Neuronal stem cell (in vitro differentiated cells): ENCODE measurements at places on chromosomes 7 and 10.

DNA sequence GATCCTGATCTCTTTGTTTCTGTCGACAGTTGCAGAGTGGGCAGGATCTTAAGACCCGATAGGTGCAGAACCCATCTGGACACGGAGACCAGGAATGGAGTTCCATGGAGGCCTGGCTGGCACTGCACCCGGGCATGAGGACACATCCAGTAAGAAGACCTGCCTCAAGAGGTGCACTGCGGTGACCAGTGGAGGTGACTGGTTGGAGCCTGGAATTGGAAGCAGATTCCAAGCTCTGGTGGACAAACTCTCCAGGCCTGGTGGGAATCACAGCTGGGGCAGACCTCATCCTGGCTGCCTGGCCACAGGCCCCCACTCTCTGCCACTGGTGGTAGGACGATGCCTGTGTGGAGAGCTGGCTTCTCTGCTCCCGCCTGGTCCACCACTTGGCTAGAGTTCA is 31.0 kb downstream of the ZNF775 start:
- DNase-seq = no peak

GRCh38 chr7:156005202-156005691 is 193.0 kb upstream of the SHH start:
- no peak for DNase-seq

DNA sequence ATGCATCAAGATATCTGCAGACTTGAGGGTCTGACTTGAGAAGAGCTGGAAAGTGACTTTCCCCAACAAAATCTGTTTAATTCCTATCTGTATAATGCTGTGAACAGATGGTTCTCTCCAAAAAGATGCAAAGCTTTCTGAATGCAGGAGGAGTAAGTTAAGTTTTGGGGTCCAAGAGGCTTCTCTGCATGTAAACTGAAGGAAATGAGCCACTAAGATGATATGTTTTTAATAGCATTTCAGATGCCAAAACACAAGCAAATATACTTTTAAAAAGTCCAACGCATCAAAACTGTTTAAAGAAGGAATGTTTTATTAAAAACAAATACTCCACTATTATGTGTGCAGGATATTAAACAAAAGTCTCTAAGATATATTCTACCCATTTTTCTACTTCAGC is 137.0 kb downstream of the STRA8 start:
- DNase-seq = no peak

- DNase-seq = no peak
Measured at GRCh38 chr7:155236386-155236785, 61.3 kb upstream of the INSIG1 start.

- no peak for DNase-seq
Measured at GRCh38 chr10:4868357-4868657, 42.3 kb downstream of the AKR1E2 start.

GRCh38 chr7:152710153-152710442 is 34.2 kb upstream of the XRCC2 start:
- DNase-seq = no peak

DNA sequence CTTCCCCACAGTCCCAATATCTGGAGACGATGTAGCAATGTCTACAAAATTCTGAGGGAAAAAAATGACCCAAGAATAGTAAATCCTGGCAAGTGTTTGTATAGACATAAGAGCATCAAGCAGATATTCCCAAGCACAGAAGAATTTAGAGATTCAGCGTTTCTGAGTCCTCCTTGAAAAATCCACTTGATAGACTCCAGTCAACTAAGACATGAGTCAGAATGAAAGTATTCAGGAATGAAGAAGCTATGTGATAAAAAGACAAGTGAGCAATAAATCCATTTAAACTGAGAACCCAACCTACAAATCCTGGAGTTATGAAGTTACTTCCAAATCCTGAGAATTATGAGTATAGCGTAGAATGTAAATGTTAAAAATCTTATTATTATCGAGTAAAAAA is 86.1 kb upstream of the NPY start:
- no peak for DNase-seq

DNA sequence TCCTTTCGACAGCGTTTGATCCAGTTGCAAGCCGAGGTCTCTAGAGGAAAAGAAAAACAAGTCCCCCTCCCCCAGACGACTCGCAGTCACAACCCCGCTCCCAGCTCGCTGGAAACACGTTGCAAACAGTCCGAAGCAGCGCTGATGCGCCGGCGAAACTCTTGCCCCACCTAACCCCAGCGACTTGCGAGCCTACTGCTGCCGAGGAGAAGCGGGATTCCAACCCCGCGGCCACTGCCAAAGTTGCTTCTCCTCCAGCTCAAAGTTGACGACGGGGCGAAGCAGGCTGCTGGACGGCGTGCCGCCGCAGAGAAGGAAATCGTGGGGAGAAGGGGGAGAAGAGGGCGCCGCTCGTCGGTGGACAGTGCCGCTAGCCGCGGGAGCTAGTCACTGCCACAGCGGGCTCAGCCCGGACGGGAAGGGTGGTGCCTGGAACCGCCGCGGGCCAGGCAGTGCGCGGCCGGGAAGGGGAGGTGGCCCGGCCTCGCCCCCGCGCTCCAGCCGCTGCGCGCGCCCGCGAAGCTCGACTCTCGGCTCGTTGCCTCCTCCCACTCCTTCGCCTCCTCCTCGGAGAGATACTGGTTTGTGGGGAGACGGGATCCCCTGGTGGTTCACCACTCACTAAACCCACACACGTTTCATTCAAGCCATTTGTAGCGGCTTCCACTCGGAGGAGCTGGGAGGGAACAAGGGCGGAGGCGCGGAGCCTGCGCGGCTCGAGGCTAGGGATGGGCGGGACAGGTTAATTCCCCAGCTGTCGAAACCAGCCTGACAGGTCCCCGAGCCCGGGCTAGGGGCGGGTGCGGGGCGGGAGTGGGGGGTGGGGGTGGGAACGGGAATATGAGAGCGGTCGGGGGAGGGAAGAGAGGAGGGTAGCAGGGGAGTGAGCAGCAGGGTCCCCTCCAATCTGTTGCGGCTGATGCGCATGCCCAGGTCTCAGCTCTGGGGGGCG is at the start of gene GPR37:
GPR37 (minus strand) TSS at position 392 of the 952 bp plus-strand sequence. CDS start 816 bp downstream, outside the sequence.
- peak; percentile 70 for DNase-seq

DNA sequence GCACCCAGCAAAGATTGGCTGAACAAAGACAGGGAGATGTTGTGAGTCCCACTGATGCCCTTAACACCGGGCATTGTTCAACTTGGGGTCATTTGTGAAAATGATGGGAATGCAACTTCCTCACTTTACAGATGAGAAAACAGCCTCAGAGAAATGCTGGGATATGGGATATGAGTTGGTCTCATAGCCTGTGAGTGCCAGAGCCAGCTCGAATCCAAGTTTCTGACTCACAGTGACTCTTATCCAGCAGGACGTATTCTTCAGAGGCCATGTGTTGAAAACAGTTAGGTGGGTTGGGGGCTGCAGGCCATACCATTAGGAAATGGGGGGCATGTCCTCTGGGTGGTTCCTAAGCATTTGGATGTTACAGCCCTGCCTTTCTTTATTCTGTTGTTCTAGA is 45.2 kb downstream of the KIAA1217 start:
- DNase-seq = no peak

DNA sequence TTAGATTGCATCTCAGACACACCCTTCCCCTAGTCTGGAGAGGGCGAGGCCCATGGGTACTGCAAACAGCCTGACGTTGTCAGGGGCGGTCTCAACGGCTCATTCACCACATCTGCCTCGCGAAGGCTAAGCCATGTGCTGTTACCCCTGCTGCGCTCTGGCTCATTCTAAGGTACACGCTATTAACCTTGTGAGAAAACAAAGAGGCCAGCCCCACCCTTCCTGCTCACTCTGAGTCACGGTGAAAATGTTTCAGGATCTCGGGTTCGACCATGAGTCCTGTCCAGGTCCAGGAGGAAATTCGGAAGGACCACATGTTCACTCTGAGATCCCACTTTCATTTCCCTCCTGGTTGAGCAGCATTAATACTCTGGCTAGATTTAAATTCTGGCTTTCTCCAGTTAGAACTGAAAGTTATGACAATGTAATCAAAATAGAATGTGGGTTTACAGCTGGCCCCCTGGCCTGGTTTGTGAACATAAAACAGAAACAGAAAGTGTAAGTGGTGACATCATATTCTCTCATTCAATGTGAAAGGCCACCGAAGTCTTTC is 55.2 kb downstream of the EGFR start:
- no peak for DNase-seq

GRCh38 chr10:99869581-99870122 is 87.2 kb downstream of the ABCC2 start:
- no peak for DNase-seq

DNA sequence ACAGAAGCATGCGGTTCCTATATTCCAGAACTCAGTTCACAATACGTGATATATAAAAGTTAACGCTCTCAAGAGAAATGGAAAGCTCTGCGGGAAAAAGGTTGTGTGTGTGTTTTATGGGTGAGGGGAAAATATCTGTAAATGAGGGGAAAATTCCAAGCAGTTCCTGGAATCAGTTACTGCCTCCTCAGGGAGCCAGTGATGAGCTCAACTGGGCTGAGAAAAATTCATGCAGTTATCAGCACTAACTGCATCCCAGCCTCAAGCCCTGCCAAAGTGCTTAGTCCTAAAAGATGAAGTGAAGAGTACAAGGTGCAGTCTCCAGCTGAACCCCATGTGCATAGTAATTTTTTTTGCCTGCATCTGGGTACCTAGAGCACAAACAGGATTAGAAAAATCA is 191.9 kb downstream of the CDK14 start:
- no peak for DNase-seq

GRCh38 chr10:103687172-103687571 is 168.2 kb downstream of the SH3PXD2A start:
- DNase-seq = no peak

- DNase-seq = no peak
Measured at GRCh38 chr7:47345857-47346298, 236.0 kb downstream of the TNS3 start.

DNA sequence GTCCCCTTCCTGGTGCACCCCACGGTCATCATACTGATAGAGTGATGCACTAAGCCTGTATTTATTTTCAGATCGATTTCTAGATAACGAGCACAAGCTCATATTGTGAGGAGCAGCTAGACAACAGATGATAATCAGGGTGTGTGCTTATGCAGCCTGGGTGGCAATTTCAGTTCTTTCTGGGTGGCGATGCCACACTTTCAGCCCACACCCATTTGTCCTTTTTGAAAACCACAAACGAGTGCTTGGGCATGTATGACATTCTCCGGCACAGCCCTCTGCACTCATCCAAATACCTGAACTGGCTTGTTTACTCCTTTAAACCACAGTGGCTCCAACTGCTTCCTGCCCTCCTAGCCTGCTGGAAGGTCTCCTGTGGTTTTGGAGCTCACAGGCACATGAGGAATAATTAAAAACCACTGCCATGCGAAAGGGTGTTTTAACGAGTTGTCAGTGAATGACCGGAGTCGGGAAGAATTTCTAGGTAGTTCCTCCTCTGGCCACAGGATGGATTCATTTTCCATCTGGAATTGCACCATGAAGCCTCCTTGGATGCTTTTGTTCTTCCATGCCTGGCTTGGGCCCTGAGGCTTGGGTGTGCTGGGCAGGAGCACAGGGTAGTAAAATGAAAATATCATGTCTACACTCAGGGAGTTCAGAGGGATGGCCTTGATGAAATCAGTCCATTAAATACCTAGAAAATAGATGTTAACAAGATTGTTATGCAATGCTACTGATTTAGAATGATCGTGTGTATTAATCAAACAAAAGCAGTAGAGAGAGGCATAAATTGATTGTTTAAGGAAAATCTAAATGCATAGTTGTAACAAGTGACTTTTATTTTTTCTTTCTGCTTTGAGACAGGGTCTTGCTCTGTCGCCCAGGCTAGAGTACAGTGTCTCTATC is 52.4 kb upstream of the ITGB1 start:
- DNase-seq = no peak

DNA sequence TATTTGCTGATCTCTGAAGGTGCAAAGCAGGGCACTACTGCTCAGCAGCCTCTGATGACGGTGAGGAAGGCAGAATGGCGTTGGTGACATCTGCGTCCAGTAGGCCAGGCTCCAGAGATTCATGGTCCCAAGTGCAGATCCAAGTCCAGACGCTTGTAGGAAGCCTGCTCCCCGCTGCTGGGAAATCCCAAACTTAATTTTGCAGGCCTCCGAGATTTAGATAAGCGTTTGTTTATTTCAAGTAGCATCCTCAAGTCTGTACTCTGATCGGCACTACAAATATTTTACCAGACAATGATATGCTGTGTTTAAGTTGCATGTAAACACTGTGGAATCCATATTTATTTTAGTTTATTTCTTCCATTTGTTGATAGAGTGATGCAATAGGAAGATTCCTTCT is 244.9 kb upstream of the KLF6 start:
- no peak for DNase-seq

DNA sequence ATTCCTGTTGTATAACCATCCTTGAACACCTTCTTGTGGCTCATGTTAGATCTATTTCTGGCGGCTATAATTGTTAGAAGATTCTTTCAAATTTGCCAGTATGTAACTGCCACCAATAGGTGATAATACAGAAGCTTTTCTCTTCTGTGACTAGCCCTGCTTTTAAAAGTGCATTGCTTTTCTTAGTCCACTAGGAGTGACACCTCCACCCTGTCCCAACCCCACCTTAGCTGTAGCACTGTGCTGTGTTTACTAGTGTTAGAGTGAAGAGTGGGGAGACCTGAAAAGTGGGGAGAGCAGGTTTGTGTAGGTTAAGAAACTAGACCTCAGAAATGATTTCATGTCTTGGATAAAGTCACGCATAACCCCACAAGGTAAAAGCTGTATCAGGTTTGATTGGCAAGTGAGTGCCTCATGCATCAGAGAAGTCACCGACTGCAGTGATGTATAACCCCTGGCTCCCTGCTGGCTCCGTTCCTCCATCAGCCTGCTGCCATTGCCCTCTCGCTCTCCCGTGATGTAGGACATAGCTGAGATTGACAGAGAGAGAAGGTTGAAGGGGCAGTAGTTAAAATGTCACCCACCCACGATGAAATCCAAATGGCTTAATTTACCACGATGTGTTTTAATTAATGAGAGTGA is 12.5 kb downstream of the NPVF start:
- DNase-seq = no peak

DNA sequence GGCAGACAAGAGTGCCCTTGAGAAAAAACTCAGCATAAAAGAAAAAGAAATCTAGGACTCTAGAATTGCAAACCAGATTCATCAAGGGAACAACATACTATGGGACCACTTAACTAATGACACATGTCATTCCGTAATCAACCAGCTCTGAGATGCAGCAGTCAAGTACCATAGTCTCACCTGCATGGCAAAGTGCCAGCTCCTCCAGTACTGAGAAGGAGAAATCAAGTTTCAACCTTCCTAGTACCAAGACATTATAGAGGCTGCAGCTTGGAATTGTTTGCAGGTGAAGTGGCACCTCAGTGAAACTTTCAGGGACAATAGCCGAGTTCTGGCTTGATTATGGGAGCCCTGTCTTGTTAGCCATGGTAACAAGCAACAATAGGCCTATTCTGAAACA is 11.5 kb downstream of the STEAP1 start:
- no peak for DNase-seq

DNA sequence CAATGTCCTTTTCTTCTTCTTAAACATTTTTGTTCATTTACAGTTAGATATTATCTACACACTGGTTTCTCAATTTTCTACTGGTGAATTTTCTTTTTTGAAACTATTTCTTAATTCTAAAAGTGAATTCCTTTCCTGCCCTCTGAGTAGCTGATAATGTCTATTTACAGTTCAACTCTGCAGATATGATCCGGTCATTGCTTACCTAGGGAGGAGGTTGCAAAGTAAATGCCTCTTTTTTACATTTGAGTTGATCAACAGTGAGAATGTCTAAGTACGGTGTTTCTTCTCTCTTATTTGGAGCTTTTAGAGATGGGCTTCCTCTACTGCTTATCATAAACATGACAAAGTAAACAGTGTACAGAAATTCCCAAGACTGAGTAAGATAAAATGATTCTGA is 20.6 kb upstream of the ORC5 start:
- DNase-seq = no peak
